Vagina (tissue), 2 donors: ENCODE measurements at places on chromosomes 4 and X.

- DNase-seq = no peak
Observed at GRCh38 chrX:38868941-38869401, 67.7 kb downstream of the MID1IP1 start.

- no peak for DNase-seq
Observed at GRCh38 chr4:124883632-124884031, 171.1 kb upstream of the ANKRD50 start.

DNA sequence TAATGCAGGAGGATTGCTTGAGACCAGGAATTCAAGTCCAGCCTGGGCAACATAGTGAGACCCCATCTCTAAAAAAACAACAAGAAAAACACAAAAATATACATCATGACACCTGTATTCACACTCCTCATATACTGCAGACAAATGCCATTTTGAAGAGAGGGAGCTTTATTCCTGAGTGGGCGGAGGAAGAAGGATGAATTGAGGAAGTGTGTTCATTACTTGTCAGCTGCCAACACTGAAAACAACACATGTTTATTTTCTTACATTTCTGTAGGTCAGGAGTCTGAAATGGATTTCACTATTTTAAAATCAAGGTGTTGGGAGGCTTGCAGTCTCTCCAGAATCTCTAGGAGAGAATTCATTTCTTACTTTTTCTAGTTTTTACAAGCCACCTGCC, 47.2 kb upstream of the CD99 start:
- DNase-seq = no peak

DNA sequence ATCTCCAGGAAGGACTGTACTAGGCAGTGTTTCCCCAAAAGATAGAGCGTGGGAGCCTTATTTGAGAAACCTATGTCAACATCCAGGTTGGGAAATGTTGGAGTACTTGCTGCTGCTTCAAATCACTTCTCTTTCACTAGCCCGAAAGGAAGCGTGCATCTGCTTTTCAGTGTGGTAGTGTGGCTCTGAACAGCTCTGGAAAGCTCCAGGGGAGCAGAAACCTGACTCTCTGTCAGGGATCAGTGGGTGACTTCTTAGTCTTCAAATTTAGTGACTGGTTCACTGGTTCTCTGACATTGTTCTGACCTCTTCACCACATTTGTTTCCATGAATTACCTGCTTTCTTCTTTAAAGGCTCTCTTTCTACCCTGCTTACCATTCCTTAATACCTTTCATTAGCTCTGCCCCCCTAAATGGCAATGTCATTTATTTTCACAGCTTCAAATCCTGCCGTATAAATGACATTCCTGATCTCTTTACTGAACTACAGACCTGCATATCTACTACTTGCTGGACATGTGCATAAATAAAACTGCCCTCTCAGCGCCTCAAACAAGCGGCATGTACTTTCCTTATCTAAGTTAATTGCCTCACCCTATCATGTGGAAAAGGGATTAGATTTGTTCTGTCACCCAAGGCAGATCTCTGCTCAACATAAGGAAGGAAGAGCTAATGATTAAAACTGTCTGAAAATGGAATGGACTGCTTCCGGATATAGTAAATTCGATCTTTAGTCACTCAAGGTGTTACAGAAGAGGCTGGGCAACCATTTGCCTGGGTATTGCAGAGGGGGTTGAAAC, 37.0 kb downstream of the DLG3 start:
- no peak for DNase-seq

DNA sequence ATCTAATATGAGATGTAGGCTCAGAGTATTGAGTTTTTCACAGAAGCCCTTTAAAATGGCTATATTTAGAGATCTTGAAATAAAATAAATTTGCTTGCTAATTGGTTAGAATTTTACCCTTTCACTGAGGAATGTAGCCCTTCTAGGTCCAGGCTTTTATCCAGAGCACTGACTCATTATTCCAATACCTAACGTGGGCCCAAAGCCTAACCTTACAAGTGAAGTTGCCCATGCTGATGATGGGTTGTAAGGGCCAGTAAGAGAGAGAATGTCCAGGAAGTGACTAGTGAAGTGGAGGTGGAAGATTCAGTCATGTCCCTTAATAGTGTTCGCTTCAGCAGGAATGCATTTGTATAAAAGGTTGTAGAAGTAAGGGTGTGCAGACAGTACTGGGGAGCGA, 155.9 kb downstream of the STIM2 start:
- DNase-seq = no peak

DNA sequence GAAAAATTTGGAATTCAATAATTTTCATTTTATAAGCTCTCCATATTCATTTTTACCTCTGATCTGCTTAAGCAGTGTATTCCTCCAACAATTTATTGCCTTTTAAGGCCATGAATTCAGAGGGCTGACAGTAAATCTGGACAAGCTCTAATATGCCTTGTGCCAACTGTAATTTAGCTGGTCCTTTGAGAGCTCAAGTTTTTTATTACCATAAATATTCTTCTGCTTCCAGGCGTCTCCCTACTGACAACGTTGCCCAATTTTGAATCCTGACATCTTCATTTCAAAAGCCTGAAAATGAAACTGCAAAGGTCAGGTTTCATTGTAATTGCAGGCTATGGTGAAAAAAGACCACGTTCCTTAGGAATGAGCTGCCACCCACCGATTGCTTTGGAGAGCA, 95.8 kb upstream of the GEMIN8 start:
- DNase-seq = no peak

DNA sequence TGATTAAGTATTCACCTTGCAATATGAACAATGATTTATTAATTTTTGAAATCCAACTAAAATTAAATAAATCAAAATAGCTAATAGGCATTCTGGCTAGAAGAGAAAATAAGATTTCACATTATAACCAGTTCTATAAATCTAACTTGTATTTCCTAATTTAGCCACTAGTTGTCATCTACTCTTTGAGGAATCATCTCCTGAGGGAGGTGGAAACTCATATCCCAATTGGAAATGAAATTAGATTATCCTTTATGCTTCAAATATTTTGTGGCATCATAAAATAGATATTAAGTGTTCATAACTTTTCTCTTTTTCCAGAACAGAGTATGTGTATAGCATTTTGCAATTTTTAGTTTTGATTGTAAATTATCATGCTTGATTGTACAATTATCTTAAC, 558.5 kb upstream of the DIAPH2 start:
- no peak for DNase-seq

DNA sequence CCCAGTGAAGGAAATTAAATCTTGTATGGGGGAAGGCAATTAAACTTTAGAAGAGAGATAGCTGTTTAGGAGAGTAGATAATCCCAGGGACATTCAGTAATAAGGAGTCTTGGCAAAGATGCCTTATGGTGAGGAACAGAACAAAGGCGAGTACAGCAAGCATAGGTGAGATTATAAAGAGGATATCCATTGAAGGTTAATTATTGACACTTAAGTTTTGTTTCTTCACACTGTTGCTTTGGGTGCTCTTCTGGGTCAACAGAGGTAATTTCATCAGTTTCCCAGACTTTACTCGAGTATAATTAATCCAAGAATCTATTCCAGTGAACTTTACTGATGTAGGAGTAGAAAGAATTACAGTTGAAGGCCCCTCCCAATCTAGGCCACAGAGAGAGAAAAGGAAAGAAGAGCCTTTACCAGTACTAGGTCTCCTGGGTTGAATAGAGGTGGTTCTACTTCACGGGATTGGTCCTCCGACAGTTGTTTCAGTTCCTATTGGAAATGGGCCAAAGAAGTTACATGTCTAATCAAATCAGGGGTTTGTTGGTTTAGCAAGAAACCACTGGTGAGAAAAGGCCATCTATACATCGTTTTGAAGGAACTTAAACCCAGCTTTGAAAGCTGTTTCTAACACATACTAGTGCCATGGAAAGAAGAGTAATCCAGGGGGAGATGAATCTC, 27.2 kb downstream of the EPGN start:
- no peak for DNase-seq

GRCh38 chr4:186227221-186227620, at the start of gene KLKB1:
TSS of gene KLKB1 (plus strand) at chr4:186227507. CDS start at chr4:186228196, 689 bp downstream.
- DNase-seq = no peak
